ENCODE measurements at places on chromosomes 2 and 18.

DNA sequence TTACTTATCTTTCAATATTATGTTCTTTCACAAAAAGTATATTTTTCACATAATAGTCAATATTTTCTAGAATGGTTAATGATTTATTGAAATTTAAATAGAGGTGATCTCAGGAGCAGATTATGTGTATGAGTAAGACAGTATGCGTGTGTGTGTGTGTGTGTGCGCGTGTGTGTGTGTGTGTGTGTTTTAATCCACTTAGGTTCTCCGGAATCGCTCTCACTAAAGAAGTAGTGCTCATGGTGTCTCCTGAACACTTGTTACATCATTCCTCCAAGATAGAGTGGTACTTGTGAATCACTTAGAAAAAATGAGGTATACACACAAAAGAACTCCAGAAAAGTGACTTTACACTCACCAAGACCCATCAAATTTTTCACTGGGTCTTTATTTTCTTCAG lies 91.0 kb upstream of the KCNH7 start:
- no peak for DNase-seq

DNA sequence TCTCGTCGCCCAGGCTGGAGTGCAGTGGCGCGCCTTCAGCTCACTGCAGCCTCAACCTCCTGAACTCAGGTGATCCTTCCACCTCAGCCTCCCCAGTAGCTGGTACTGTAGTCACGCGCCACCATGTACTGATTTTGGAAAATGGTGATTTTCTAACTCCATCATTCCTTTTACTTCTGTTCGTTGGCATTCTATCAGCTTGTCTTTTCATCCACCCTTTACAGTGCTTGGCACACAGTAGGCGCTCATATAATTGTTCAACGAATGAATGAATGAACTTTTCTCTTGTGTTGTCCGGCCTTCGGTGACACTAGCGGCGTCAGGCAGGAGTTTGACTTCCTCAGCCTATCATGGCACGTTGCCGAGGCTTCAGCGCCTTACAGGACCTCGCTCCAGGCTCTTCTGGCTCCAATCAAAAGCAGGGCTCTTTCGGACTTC lies 373 bp upstream of the MTHFD2 start:
- DNase-seq, result no peak

DNA sequence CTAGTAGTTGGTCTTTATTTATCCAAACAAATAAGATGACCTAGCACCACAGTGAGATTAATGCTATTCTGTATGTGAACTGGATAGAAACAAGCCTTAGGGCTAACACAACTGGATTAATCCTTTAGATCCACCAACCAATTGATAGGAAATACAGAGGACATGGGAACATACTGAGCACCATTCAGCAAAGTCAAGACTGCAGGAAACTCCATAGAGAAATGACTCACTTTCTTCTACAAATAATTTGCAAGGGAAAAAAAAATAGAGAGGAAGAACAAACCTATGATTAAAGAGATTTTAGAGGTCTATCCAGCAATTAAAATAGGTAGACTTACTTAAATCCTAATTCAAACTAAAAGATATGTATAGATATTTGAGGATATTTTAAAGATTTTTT lies 23.9 kb downstream of the WDFY1 start:
- DNase-seq, result no peak

DNA sequence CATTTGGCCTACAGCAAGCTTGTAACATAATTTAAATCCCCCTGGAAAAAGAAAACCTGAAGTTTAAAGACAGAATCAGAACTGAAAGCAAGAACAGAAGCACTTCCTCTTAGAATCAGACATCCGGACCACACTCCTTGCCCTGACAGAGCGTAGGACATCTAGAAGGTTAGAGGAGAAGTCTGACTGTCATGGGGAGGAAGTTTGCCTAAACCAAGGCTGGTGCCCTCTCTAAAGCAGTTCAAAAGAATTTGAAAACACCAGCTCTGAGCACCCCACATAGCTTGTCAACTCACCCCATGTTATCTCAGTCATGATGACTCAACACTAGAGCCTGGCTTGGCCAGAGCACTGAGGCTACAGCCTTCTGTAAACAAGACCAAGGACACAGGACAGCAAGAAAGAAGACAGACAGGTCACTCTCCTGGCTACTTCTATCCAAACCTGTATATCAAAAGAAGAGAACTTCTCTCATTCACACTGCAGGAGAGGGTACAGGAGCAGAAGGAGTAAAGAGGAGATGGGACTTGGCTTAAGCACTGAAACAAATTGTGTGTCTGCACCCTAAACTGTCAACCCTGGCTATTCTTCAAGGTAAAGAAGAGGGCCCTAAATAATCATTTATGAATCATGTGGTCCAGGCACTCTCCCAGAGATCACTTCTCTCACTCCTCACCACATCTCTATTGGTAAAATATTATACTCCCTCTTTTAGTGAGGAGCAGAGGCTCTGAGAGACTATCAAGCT lies 198.6 kb downstream of the MEMO1 start:
- DNase-seq, result peak; percentile 46

DNA sequence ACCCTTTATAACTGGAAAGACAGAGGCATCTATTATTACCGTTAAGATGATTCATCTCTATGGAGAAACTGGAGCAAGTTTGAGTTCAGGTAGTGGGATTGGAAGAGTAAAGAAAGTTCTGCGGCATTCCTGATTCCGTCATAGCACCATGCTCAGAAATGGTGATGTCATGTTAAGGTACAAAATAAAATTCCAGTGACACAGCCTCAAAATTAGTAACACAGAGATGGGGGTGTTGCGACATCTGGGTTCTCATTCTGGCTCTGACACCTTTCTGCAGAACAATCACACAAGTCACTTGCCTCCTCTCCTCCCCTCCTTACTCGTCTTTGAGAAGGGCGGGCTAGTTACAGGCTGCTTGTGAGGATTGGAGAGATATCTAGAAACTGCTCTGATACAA lies 105.7 kb downstream of the DPP10 start:
- no peak for DNase-seq

- no peak for DNase-seq
These were observed 237.2 kb downstream of the PRKCE start for GRCh38 chr2:45888641-45889040.

- no peak for DNase-seq
These were observed 9.5 kb upstream of the CNNM3 start for GRCh38 chr2:96806468-96807126.

DNA sequence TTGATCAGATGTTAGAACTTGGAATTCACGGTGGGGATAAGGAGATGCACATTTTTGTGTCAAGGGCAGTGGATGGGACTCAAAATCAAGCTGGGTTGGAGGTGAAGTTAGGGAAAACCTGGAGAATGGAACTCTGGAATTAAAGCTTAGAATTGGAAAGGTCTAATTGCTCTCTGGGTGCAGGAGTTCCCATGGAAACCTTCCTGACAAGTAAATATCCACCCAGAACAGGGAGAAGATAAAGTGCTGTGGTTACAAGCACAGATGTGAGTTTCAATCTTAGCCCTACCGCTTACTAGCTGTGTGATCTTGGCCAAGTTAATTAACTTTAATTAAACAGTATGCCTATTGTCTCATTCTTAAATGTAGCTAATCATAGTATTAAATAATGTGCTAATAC lies 71.3 kb upstream of the TCF7L1 start:
- DNase-seq, result no peak

- no peak for DNase-seq
These were observed 110.6 kb downstream of the C2orf74 start for GRCh38 chr2:61272421-61273070.

DNA sequence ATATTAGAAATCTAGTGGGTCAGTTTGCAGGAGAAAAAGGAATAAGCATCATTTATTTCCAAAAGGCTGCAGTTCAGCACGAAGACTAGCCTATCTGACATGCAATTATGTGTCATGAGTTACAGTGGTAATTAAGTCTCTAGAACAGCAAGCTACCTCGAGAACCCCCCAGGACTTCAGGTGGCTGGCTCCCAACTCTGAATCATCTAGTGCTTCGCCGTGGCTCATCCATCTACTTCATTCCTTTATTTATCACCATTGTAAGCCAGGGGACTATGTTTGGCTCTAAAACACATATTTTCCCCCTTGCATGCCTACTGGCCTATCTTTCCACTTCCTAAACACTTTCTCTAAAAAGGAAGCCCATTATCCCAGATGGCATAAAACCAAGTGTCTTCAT lies 121.6 kb downstream of the TXNL1 start:
- no peak for DNase-seq

GRCh38 chr18:68666381-68666780 lies 48.5 kb downstream of the TMX3 start:
- no peak for DNase-seq

DNA sequence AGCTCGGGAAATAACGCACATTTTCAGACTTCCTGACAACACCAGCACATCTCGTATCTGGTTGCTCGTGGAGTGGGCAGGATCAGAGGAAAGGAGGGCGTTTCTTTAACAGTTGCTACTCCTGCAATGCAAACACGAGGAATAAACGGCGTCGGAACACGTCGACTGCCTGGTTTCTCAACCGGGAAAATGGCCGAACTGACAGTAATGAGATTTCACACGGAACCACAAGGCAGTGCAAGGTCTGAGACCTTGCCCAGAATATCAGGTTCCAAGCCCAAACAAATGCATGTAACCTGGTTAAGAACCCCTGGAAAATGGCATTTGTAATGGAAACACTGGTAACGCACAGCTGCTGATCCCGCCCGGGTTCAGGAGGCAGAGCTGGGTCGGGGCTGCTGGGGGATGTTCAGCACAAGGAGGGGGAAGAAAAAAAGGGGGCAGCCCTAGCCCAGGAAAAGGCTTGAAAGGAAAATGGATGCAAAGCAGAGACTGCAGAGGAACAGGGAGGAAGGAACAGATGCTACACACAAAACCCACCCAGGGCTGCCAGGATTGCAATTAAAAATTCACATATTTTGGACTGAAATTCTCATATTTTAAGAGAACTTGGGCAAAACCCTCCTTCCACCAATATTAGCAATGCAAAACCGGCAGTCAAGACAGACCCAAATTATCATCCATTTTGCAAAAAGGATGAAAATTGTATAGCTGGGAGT lies 61.6 kb upstream of the KLHL29 start:
- no peak for DNase-seq

- no peak for DNase-seq
These were observed 54.0 kb downstream of the NAT8 start for GRCh38 chr2:73588177-73588576.

DNA sequence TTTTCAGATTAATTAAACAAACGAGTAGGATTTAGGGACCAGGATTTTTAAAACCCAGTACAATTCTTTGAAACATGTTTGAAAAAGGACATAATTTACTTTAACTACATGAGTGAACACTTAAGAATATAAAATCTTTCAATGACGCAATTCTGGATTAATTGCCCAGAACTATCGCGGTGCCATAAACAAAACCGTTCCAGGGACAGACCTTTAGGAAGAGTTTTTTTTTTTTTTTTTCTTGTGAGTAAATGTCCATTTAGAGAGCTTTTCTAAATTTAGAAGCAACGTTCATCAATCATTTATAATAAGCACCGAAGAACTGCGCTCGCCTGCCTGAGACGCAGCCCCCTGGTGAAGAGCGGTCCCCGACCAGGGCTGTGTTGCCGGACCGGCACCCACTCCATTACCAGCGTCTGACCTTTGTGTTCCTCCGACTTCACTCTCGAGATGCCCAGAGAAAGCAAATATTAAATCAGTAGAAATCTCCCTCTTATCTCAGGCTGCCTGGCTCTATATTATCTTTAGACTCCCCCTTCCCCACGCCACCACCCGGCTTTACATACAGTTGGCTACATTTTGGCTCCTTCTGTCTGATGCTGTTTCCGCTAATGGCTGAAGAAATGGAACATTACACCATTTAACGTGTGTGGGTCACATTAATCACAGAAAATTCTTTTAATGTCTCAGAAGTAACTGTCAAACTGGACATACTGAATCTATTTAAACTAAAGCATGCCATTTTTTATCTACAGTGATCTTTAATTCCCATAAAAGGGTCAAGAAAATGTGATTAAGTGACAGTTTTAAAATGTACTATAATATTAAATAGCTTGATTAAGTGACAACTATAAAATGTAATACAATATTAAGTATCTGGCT lies 364.0 kb upstream of the MEIS1 start:
- DNase-seq, result no peak

- no peak for DNase-seq
These were observed 54.3 kb upstream of the ITGA6 start for GRCh38 chr2:172373076-172373475.

DNA sequence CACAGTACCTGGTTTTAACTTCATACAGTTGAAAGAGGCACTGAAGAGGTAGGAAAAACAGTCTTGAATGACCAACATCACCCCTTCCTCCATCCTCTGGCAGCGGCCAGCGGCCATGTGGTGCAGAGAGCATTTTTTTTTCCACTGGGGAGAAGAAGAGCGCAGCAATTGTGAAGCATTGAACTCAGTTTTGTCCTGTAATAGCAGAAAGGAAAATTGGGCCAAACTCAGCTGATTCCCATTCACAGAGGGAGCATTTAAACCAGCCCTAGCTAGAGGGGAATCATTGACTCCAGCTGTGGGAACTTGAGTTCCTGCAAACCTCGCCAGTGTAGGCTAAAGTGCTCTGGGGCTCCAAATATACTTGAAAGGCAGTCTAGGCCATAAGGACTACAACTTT lies 316.6 kb upstream of the CHST9 start:
- no peak for DNase-seq

DNA sequence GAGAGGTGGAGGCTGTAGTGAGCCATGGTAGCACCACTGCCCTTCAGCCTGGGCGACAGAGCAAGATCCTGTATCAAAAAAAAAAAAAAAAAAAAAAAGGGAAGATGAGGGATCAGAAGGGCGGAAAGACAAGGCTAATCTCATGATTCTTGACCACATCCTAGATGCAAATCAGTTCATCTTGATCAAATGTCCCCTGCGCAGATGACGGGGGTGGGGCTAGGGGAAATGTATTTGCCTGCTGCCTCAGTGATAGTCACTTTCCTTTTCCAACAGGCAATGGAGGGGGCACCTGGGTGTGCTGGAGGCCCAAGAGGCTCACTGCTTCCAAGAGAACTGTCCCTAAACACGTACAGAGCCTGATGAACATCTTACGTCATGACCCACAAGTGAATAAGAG lies 3.7 kb upstream of the EMILIN2 start:
- DNase-seq, result no peak

GRCh38 chr18:9991011-9992000 lies 77.5 kb downstream of the VAPA start:
- no peak for DNase-seq

GRCh38 chr2:60880643-60881046 lies 729 bp upstream of the REL start:
- DNase-seq, result no peak

DNA sequence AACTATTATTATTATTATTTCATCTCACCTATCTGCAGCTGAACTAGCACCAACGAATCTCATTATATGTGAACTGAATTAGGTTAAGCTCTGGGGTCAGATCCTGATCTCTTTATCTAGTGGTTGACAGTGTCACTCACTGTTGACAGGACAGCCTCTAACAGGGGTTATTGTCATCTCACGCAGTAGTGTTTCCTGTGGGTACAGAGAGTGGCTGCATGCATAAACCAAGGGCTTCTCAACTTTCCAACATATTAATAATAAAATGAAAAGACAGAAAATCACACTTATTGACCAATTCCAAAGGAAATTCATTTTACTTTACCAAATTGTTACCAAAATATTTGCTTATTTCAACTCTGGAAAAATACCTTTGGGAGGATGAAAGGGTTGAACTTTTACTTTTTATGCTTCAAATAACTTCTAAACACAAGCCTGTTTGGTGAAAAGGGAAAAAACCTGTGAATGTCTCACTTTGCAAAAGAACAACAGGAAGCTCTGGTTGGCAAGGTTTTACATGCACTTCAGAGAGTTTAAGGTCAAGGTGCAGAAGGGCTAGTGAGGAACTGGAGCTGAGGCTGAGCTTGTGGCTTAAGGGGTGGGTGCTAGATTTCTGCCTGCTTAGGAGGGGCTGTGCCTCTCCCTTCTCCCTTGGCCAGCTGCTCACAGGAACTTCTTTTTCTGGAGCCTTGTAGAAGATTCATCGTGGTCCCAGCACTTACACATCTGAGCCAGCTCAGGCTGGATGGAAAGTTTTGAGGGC lies 72.6 kb downstream of the CTAGE1 start:
- DNase-seq, result no peak

All from activated CD4-positive, alpha-beta T cell treated with anti-CD3 and anti-CD28 coated beads, Interleukin-10, Interleukin-2, amounts not matched to agents 100 ng/mL and 50 ng/mL, durations not matched to agents 16 hours and 8 hours (primary cell).